ENCODE measurements at places on chromosomes 16 and 17.

DNA sequence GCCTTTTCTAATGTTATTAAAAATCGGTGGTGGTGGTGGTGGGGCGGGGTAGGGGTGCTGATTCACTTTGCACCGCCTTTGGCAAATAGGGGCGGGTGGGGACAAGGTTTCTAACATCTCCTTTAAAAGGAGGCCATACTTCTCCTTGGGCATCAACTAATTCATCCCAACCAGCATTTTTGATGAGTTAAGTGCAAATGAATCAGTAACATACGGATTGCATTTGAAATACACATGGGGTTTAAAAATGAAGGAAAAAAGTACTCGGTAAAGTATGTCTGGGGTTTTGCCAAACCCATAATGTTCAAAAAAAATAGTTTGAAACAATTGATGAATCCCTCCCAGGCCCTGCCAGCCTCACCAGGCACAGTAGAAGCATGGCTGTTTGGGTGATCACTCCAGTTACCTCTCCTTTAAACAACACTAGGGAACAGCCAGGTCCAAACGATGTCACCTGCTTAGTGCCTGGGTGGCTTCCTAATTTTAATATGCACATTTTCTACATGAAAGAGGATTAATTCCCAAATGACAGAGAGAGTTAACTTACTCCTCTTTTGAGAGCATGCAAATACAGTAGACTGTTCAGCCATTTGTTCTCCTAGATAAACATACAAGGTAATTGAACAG, 107.2 kb downstream of the ANKFN1 start:
- no peak for DNase-seq

DNA sequence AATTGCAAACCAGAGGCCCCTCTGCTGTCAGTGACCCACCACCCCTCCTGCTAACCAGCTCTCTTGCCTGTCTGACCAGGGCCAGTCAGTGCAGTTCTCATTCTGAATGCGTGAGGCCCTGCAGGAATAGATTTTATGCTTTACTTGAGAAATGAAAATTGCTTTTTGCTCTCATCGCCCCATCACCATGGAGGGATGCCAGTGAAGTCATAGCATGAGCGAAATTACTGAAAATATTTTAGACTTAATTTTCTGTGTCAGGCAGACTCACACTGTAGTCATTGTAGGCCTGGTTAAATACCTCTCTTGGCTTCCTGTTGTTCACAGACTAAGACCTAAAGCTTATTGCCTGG, 490.5 kb upstream of the CDH5 start:
- no peak for DNase-seq

DNA sequence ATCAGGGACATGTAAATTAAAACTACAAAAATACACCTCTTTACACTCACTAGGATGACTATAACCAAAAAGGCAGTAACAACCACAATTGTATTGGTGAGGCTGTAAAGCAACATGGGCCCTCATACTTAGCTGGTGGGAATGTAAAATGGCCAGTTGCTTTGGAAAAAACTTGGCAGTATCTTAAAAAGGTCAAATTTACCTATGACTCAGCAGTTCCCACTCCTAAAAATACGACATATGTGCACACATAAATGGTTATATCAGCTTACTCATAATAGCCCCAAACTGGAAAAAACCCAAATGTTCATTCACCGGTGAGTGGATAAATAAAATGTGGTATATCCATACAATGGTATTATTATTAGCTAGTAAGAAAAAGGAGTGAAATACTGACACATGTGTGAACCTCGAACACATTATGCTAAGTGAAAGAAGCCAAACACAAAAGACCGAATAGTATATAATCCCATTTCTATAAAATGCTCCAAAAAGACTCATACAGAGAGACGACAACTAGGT, 391.4 kb downstream of the NPIPA8 start:
- no peak for DNase-seq

GRCh38 chr16:67149276-67150046, 1.3 kb downstream of the B3GNT9 start:
- no peak for DNase-seq

DNA sequence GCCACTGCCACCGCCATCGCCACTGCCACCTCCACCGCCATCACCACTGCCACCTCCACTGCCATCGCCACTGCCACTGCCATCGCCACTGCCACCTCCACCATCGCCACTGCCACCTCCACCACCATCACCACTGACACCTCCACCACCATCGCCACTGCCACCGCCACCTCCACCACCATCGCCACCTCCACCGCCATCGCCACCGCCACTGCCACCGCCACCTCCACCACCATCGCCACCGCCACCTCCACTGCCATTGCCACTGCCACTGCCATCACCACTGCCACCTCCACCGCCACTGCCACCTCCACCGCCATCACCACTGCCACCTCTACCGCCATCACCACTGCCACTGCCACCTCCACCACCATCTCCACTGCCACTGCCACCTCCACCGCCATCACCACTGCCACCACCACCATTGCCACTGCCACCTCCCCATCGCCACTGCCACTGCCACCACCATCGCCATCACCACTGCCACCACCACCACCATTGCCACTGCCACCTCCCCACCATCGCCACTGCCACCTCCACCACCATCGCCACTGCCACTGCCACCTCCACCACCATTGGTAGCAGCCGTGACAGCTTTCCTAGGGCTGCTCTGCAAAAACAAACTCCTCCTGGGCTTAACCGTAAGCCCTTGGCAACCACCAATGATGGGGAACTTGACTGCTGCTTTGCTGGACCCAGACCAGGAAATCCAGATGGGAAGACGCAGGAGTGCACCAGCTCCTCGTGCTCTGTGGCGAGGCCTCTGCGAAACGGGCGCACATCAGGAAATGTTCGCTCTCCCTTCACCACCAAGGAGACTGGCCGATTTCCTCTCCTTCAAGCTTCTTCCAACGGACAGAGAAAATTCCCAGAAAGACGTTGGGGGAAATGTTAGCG, 147.2 kb downstream of the RBFOX3 start:
- DNase-seq: no peak

DNA sequence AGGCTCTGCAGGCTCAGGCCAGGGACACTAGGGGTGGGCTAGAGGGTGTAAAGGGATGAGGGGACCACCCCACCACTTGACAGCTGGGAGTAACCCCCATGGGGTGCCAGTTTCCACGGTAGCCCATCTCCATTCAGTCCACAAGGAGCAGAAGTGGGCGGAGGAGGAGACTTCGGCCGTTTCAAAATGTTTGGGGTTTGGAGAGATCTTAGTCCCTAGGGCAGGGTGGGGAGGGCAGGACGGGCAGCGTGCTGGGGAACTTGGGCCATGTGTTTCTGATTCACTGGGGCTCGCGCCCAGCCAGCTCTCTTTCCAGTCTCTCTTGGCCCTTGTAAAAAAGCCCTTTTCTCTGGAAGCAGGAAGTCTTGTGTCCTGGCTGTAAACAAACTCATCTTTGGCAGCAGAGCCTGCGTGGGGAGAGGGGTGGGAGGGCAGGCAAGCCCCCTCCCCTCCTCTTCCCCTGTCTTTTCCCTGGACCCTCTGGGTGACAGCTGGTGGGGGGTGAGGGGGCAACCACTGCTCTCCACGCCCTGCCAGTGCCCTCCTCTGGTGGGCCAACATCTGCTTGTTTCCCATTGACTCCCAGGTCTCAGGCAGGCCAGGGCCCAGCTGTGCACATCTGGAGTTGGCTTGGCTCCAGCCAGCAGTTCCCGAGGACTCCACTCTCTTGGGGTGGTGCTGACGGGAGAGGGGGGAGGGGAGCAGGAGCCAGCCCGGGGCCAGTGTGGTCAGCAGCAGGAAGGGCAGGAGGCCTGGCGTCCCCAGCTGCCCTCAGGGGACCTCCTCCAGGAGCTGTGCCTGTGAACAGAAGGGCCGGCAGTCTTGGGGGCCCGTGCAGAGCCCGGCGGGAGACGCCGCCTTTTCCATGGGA, 8.1 kb downstream of the CYGB start:
- no peak for DNase-seq

DNA sequence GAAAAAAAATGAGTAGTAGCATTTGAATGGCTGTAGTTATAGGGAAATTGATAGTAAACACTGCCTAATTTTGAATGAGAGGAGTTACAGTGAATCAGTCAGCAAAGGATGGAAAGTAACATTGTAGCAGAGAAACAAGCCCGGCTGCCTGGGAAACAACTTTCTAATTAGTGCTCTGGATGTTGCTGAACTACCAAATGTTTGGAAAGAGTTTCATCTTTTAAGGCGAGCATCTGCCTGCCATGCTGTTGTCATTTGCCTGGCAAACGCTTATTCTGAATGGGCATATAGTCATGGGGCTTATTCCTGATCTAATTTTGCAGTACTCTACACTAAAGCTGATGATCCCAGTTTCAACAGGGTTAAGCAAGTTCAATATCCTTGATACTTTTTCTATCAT, 138.6 kb downstream of the CDH11 start:
- DNase-seq: no peak

- no peak for DNase-seq
Observed at GRCh38 chr17:61986898-61987297, 59.1 kb upstream of the INTS2 start.

DNA sequence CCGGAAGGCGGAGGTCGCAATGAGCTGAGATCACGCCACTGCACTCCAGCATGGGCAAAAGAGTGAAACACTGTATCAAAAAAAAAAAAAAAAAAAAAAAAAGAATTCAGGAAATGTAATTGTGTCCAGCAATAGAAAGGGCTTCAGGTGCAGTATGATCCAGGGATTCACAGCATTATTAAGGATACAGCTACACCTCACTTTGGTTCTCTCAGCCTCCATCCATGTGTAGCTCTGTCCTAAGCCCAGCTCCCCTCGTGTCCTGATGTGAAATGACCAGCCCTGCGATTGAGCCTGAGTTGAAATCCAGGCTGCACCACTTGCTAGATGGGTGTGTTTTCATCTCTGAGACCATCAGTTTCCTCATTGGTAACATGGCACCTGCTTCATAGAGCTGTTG, 3.0 kb downstream of the SLC5A10 start:
- no peak for DNase-seq

- DNase-seq: no peak
Observed at GRCh38 chr16:82005027-82005830, 6.0 kb downstream of the SDR42E1 start.

DNA sequence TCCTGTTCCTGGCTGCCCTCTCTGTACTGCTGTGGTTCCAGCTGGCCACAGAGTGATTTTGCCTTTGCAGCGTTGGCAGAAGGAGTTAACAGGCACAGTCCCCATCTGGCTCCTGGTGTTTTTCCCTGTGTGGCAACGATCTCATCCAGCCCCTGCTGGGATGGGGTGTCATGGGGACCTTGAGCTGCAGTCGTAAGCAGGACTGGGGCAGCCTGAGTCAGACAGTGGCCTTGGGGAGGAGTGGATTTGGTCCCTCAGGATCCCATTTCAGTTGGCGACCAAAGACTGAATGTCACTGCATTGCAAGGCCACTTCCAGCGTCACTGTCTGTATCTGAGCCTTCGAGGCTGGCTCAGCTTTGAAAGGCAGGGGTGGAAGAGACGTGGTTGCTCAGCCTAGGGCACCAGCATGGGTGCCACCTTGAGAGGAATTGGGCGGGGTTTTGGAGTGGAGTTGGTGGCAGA, 11.9 kb downstream of the TMEM94 start:
- no peak for DNase-seq

DNA sequence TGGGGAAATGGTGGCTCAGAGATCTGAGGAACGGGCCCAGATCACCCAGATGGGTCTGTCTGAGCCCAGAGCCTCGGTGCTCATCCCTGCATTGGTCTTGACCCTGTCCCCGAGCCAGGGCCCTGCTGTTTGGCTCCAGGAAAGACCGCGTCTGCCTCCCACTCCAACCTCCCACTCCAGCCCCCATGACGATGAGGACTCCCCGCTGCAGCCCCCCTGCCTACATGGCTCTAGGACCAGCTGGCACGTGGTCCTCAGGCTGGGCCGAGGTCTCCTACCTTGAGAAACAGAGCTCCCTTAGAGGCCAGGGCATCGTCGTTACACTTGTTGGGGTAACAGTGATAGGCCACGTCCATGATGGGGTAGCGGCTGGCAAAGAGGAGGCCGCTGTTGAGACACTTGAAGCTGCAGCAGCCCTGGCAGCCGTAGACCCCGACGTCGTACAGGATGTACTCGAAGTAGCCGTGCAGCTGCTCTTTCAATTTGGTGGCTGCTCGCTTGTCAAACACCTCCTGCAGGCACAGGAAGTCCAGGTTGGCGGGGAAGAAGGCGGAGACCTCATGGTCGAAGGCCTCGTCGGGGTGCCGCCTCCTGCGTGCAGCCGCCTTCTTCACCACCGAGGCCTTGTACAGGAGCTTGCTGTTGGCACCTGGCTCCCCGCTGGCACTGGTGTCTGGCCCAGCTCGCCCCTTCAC, 59.9 kb downstream of the PRMT7 start:
- DNase-seq: peak; percentile 48

- DNase-seq: no peak
Observed at GRCh38 chr17:43175213-43176118, 4.5 kb downstream of the NBR1 start.

- DNase-seq: no peak
Observed at GRCh38 chr16:25210758-25211157, 6.0 kb upstream of the AQP8 start.

GRCh38 chr17:49717371-49717861, 9.7 kb upstream of the SLC35B1 start:
- DNase-seq: no peak

- DNase-seq: no peak
Observed at GRCh38 chr17:76032073-76032779, 5.1 kb upstream of the EVPL start.

DNA sequence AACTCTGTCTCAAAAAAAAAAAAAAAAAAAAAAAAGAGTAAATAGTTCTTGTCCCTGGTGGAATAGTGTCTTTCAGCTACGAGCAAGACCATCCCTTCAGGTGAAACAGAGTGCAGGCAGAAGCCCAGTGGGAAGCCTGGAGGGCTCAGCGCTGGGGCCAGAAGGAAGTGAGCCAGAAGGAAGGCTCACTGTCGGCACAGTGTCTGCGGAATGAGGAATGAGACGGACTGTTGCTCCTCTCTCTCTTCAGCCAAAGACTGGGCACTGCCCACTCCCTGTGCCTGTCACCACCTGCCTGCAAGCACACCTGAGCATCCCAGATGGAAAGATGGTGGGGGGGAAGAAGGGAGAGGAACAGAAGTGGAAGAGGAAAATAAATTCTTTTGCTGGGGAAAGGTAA, 7.5 kb downstream of the RSL1D1 start:
- DNase-seq: no peak

GRCh38 chr17:40331743-40332641, 23.0 kb downstream of the RARA start:
- no peak for DNase-seq

DNA sequence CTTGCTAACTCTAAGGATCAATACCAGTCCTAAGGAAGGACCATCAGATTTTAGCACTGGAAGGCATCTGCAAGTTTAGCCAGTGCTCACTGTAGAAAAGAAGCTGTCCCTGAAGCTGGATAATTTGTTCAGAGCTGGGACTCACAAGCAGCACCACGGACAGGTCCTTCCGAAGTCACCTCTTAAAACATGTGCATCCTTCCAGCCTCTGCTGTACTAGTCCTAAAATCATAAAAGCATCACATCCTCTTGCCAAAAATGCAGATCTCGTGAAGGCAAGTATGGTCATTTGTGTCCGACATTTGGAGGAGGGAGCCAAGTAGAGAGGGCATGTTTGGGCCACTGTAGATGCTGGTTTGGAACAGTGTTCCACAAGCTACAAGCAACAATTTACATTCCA, 506.9 kb downstream of the RBFOX1 start:
- no peak for DNase-seq

Data from activated CD4-positive, CD25-positive, alpha-beta regulatory T cell treated with anti-CD3 and anti-CD28 coated beads, Interleukin-2, amount 50 U/mL, for 72 hours (primary cell).